ENCODE measurements at places on chromosomes 11 and 22. TPM values are rescaled to one million over a fixed set of nuclear protein-coding genes. Genes with fewer than 3 reads are reported as not detected.

Gene YDJC
- total RNA-seq: 21.4 TPM

Gene ST14
- 94.9 TPM for total RNA-seq

Gene FGF19
- not detected for total RNA-seq

Gene SLC6A5
- not detected for total RNA-seq

Gene SLC17A6
- total RNA-seq: not detected

Gene LRRC10B
- 2.0 TPM for total RNA-seq

DNA sequence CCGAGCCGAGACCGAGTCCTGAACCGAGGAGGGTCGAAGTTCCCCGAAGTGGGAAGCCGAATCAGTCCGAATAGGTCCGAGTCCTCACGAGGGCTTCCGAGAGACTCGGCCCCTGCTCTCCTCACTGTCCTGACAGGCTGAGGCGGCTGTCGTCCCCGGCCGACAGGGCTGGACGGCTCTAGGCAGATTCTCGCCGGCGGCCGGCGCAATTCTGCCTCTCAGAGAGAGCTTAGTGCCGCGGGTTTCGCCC, 191 bp upstream of the DEAF1 start:
- DNase-seq: no peak
- peak overlapping the region; percentile 84 for H3K4me3 ChIP-seq
- peaks cover 3% of the 10 kb centered on the region for H3K36me3 ChIP-seq
- H3K27ac ChIP-seq: peak overlapping the region; percentile 97
- H3K4me1 ChIP-seq: peaks cover 13% of the 10 kb centered on the region

DNA sequence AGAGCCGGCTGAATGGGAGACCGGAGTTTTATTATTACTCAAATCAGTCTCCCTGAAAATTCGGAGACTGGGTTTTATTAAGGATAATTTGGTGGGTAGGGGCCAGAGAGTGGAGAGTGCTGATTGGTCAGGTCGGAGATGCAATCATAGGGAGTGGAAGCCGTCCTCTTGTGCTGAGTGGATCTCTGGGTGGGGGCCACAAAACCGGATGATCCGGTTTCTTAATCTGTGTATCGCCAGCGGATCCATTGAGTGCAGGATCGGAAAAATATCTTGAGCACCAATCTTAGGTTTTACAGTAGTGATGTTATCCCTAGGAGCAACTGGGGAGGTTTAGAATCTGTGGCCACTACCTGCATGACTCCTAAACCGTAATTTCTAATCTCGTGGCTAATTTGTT, 886 bp upstream of the NIPSNAP1 start:
- peaks cover 11% of the 10 kb centered on the region for H3K4me1 ChIP-seq
- H3K27me3 ChIP-seq: no peaks in the 10 kb centered on the region
- no peak for DNase-seq
- peaks cover 4% of the 10 kb centered on the region for H3K36me3 ChIP-seq

DNA sequence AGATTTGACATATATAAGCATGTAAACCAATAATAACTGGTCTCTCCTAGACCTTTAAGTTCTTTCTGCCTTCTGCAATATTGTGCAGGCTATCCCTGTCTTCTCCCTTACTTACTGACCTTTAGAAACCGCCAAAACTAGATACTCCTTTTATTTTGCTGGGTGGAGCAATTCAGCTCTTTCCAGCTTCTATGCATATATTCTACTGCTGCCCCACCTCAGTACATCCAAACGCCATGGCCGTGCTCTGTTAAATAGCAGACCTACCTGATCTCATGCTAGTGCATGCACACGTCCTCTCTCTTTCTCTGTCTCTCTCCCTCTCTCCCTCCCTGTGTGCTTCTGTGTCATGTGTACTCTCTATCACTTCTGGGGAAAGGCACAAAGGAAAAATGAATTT, 76.7 kb upstream of the CAPRIN1 start:
- H3K36me3 ChIP-seq: no peaks in the 10 kb centered on the region
- no peak for DNase-seq

- no peak for DNase-seq
- peaks cover 19% of the 10 kb centered on the region for H3K4me1 ChIP-seq
- H3K36me3 ChIP-seq: no peaks in the 10 kb centered on the region
- H3K27me3 ChIP-seq: no peaks in the 10 kb centered on the region
Observed at GRCh38 chr11:67118181-67118766, 789 bp upstream of the KDM2A start.

- peaks cover 7% of the 10 kb centered on the region for H3K27me3 ChIP-seq
- DNase-seq: no peak
- no peaks in the 10 kb centered on the region for H3K4me1 ChIP-seq
- H3K27ac ChIP-seq: no peak overlapping the region
- no peak overlapping the region for H3K4me3 ChIP-seq
- H3K36me3 ChIP-seq: peaks cover 2% of the 10 kb centered on the region
Observed at GRCh38 chr11:129739339-129739738, 76.3 kb upstream of the TMEM45B start.

- H3K4me3 ChIP-seq: no peak overlapping the region
- no peaks in the 10 kb centered on the region for H3K27me3 ChIP-seq
- no peak for DNase-seq
- H3K4me1 ChIP-seq: peaks cover 3% of the 10 kb centered on the region
- no peaks in the 10 kb centered on the region for H3K36me3 ChIP-seq
- no peak overlapping the region for H3K27ac ChIP-seq
Observed at GRCh38 chr22:24588757-24589481, 4.0 kb downstream of the LRRC75B start.

DNA sequence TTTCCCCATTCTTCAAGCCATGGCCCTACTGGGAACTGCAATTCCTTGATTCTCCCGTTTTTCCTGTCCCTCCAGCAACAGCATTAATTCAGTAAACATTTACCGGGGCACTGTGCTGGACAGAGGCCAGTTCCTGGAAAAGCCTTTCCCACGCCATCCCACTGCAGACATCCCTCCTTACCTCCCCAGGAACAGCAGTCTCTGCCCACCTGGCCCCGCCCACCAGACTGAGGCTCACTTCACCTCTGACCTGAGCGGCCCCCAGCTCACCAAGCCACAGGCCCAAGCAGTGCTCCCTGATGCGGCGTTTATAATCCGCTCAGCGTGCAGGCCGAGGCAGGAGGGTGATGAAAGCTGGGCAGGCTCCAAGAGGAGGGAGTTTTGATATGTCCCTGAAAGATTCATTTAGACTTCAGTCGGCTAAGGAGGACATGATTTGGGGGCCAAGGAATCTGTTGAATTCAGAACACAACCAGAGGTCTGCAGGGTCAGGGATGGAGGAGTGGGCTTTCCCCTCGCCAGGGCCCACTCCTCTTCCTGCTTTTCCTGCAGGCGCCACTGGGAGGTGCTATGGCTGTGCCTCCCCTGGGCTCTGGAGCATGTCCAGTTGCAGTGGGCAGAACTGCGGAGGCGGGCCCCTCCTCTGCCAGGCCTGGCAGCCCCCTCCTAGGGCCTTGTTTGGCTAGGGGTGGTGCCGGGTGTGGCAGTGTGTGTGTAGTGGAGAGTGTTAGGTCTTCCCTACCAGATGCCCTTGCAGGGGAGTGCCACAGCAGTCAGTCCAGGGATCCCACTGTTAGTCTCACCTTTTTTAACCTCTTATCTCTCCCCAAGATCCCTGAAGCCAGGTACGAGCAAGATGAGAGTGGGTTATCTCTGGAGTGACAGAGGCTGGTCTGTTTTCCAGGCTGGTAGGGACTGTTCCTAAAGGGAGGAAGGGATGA, 1.4 kb upstream of the TAGLN start:
- peaks cover 3% of the 10 kb centered on the region for H3K4me1 ChIP-seq
- H3K4me3 ChIP-seq: no peak overlapping the region
- peaks cover 6% of the 10 kb centered on the region for H3K36me3 ChIP-seq
- peaks cover 18% of the 10 kb centered on the region for H3K27me3 ChIP-seq
- no peak for DNase-seq
- no peak overlapping the region for H3K27ac ChIP-seq

- no peaks in the 10 kb centered on the region for H3K4me1 ChIP-seq
- peaks cover 1% of the 10 kb centered on the region for H3K36me3 ChIP-seq
- no peak overlapping the region for H3K27ac ChIP-seq
- DNase-seq: no peak
Observed at GRCh38 chr11:128187835-128188234, 399.5 kb downstream of the ETS1 start.

- peaks cover 3% of the 10 kb centered on the region for H3K36me3 ChIP-seq
- no peaks in the 10 kb centered on the region for H3K27me3 ChIP-seq
- H3K27ac ChIP-seq: no peak overlapping the region
- H3K4me1 ChIP-seq: no peaks in the 10 kb centered on the region
- no peak for DNase-seq
- no peak overlapping the region for H3K4me3 ChIP-seq
Observed at GRCh38 chr11:95318498-95318897, 87.5 kb upstream of the SESN3 start.

DNA sequence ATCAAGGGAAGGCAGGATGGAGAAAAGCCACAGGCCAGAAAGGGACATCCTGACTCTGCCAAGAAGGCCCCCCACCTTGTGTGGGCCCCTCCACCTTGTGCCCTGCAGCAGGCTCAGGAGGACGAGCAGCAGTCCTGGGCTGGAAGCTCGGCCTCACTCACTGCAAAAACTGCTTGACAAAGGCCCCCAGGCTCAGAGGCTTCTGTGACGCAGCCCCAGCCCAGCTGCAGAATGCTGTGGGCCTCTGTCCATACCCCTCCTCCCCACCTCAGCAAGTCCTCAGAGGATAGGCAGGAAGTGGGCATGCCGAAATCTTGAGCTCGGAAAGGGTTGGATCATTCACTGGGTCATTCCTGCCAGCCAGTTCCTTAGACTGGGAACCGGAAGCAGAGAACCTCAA, 61.9 kb downstream of the NRXN2 start:
- no peak overlapping the region for H3K27ac ChIP-seq
- DNase-seq: no peak
- H3K27me3 ChIP-seq: peaks cover 13% of the 10 kb centered on the region
- no peaks in the 10 kb centered on the region for H3K36me3 ChIP-seq

DNA sequence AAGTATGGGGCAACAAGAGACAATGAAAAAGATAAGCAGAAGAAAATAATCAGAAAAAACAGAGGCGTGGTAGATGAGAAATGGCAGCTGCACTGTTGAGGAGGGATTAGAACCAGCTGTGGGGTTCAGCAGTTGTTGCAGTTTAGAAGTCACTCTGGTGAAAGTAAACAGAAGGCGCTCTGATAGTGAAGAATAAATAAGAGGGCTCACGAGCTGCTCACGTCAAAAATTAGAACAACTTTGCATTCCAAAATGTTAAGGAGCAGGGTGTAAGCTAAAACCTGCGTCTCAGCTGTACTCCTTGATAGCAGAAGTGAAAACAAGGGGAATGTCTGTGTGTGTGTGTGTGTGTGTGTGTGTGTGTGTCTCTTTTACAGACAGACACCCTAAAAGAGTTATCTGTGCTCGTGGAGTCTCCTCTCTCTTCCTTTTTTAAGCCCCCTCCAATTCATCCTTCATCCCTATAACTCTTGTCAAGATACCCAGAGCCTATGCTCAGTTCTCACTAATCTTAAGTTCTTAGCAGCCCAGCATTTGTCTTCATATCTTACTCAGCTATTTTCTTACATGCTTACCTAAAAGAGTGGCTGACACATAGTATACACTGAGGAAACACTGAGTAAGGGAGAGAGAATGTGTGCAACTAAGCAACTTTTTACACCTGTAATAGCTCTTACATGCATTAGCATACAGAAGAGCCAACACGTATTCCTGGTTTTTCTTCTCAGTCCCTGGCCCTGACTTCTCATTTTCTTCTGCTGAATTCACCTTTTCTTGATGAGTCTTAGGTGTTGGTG, 8.9 kb downstream of the TTC17 start:
- no peaks in the 10 kb centered on the region for H3K27me3 ChIP-seq
- no peak overlapping the region for H3K4me3 ChIP-seq
- DNase-seq: no peak
- H3K27ac ChIP-seq: peak overlapping the region; percentile 12
- H3K4me1 ChIP-seq: peaks cover 16% of the 10 kb centered on the region

GRCh38 chr11:43315966-43316365, 4.2 kb downstream of the API5 start:
- peaks cover 4% of the 10 kb centered on the region for H3K36me3 ChIP-seq
- H3K4me3 ChIP-seq: no peak overlapping the region
- no peak for DNase-seq

DNA sequence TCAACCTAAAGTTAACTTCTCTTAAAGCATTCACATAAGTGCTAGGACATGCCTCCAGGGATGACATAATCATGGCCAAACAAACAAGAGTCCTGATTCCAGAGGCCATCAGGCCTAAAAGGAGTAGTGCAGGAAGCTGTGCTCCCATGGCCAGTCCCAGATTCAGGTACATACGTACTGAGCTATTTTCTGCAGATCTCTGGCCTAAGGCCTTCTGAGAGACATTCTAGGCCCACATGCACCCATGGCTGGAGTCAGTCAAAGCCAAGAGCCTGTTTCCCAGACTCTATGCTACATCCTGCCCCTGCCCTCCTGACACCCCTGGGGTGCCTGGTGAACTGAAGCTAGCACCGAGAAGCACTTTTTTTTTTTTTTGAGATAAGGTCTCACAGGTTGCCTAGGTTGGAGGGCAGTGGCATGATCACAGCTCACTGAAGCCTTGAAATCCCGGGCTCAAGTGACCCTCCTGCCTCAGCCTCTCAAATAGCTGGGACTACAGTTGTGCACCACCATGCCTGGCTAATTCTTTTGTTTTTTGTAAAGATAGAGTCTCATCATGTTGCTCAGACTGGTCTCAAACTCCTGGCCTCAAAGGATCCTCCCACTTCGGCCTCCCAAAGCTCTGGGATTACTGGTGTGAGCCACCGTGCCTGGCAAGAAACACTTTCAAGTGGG, 553 bp downstream of the CD3D start:
- H3K4me3 ChIP-seq: no peak overlapping the region
- H3K4me1 ChIP-seq: no peaks in the 10 kb centered on the region
- peaks cover 21% of the 10 kb centered on the region for H3K27me3 ChIP-seq
- no peak overlapping the region for H3K27ac ChIP-seq
- no peaks in the 10 kb centered on the region for H3K36me3 ChIP-seq
- DNase-seq: no peak

- H3K27ac ChIP-seq: no peak overlapping the region
- H3K36me3 ChIP-seq: peaks cover 12% of the 10 kb centered on the region
- H3K27me3 ChIP-seq: no peaks in the 10 kb centered on the region
- no peak overlapping the region for H3K4me3 ChIP-seq
- no peak for DNase-seq
Observed at GRCh38 chr11:93370260-93370659, 39.7 kb downstream of the DEUP1 start.

DNA sequence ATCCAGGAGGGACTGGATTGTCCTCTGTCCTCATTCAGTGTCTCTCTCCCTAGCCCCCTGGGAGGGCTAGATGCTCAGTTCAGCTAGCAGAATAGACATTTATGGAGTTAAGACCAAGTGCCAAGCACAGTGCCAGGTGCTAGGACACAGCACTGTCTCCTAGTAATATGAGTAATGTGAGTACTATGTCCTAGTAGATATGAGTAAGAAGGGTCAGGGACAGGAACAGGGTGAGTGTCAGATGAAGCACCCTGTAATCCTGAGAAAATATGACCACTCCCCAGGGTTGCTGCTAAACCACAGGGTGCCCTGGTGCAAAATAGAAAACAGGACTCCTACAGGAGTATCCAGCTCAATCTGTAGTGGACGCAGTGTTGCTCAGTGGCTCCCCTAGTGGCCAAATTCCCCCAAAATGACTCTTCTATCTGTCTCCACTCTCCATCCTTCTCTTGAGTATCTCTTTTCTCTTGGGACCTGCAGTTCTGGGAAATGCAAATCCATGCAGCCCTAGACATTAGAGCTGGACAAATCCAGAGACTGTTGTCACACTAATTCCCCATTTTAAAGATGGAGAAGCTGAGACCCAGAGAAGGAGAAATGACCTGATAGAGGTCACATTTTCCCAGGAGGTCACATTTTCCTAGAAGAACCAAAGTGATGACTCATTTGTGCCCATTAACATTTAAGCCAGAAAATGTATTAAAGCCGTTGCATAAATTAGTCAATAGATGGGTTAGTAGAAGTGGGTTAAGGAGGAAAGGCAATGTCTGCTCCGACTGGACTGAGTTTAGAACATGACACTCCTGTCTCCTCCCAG, 214.3 kb downstream of the NXPE2 start:
- DNase-seq: no peak
- peaks cover 10% of the 10 kb centered on the region for H3K4me1 ChIP-seq
- peaks cover 13% of the 10 kb centered on the region for H3K27me3 ChIP-seq

All from progenitor cell of endocrine pancreas (in vitro differentiated cells).